Brain microvascular endothelial cell (primary cell): ENCODE measurements at places on chromosomes 5 and 9.

GRCh38 chr5:108193021-108193795, 188.7 kb downstream of the FBXL17 start:
- DNase-seq, result peak; percentile 61

GRCh38 chr5:124754206-124754927, 7.9 kb upstream of the ZNF608 start:
- DNase-seq, result no peak

DNA sequence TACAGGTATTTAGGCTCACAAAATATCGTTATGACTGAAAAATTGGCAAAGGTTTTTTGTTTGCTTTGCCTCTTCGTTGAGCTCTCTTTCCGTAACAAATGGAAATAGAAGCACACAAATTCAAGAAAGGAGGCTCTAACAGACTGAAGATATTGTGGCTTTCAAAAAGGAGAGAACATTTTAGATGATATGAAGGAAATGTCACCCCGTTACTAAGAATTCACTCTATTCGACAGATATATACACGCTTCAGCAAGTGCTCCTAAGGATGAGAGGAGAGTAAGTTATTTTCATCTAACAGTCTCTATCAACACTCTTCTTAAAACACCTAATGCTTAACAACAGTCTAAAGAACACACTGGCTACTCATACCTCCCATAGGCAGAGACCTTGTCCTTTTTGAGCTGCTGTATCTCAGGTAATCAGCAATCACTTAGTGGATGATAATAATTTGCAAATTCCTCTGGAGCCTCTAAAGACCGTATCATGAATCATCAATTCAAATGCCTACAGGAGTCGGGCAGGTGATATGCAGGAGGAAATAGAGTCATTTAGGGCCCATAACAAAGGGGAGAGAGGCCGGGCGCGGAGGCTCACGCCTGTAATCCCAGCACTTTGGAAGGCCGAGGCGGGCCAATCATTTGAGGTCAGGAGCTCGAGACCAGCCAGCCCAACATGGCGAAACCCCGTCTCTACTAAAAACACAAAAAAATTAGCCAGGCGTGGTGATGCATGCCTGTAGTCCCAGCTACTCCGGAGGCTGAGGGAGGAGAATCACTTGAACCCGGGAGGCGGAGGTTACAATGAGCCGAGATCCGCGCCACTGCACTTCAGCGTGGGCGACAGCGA, 1.4 kb upstream of the HSDL2 start:
- DNase-seq, result peak; percentile 27

DNA sequence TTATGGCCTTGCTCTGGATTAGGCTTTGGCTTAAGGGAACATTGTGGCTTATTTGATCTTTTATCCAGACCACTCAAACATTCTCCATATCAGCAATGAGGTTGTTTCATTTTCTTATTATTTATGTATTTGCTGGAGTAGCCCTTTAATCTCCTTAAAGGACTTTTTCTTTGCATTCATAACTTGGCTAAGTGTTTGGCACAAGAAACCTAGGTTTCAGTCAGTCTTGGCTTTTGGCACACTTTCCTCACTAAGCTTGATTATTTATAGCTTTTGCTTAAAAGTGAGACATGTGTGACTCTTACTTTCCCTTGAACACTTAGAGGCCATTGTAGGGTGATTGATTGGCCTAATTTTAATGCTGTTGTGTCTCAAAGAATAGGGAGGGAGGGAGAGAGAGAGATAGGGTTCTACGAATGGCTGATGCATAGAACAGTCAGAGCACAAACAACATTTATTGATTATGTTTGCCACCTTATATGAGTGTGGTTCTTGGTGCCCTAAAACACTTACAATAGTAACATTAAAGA, 2265.3 kb upstream of the C9orf72 start:
- no peak for DNase-seq

GRCh38 chr5:4905674-4906520, 234.2 kb upstream of the ADAMTS16 start:
- DNase-seq, result no peak

DNA sequence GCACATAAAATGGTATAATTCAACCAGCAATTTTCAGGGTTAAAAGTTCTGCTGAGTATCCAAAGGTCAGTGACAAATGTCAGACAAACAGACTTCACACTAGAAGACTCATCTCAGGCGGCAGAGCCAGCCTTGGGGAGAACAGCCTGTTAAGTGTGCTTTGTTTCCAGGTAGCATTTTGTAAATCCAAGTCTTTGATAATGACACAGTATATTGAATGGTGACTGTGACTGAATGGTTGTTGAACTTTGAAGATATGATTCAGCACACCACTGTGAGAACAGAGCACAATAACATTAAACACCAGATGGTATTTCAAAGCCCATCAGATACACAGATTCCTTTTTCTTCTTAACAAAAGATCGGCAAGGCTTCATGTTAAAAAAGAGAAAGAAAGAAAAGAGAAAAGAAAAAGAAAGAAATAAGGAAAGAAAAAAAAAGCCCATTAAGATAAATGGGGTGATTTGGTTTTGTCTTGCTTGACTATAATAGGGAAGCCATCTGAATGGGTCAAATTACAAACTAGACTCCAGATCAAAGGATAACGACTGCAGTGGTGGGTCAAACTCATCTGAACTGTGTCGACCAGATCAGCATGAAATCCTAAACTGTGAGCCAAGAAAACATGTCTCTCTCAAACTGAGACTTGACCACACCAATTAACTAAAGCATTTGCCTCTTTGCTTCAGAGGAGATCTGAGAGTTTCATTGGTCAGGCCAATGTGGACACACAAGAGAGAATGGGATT, 313.0 kb upstream of the ZNF608 start:
- peak; percentile 14 for DNase-seq

- DNase-seq, result no peak
These were observed 40.2 kb upstream of the TAS2R1 start for GRCh38 chr5:9670371-9670770.

DNA sequence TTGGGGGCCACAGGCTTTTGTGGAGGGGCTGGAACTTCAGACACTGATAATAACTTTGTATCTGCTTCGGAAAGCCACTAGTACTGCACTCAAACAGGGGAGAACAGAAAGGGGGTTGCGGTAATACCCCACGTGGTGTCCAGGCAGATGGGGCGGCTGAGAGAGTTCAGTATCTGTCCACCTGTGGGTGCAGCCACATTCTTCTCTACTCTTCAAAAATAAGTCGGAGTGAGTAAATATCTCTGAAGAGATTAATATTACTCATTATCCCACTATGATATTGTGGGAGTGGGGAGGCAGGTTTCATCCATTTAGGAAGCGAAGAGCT, 102.1 kb upstream of the SSBP2 start:
- DNase-seq, result no peak

- no peak for DNase-seq
These were observed 26.2 kb upstream of the PCSK5 start for GRCh38 chr9:75864266-75864665.

GRCh38 chr9:75429531-75430475, 341.5 kb downstream of the OSTF1 start:
- DNase-seq, result no peak

DNA sequence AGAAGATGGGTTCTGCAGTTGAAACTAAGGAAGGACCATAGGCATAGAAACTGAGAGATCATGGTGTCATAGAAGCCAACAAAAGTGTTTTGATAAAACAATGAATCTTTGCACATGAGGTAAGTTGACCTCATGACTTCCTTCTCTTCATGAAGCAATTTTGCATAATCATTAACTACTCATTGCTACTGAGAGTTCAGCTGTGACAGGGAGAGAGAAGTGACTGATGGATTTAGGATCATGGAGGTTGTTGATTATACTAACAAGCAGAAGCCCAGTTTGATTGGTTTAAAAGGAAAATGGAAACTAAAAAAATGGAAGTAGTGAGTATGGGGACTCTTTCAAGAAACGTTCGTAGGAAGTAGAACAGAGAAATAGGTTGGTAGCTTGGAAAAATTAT, 51.2 kb downstream of the PARP8 start:
- no peak for DNase-seq

DNA sequence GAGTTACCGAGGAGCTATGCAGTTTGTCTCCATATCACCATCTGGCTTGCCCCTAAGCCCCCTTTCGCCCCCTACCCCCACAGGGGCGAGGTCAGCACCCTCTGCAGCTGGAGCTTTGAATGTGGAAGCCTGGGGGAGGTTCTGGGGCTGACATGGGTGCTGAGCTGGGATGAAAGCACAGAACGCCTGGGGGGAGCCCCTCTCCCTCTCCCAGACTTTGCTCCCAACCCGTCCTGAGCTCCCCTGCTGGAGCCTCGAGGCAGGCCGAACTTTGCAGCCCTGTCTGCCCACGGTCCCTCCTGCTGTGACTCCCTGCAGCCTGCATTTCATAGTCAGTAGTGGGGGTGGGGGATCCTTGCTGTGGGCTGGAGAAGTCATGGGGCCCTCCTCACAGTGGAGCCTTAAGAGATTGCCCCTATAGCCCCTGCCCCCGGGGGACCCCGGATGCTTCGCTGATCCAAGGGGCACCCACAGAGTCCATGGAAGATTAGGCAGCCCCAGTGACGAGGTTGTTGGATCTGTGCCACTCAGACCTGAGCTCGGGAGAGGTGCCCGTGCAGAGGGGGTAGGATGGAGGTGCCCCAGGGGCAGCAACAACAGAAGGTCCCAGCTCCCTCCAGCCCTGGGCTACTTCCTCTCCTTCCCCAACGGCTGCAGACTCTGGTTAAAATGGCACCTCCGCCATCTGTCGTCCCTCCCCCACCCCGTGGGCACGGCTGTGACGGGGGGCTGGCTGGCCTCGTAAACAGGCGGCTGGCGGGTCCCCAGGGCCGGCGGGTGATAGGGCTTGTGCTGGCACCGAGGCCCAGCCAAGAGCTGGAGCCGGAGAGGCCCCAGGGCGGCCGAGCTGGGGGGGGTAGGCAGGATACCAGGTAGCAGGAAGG, 162.0 kb downstream of the C9orf50 start:
- peak; percentile 24 for DNase-seq

DNA sequence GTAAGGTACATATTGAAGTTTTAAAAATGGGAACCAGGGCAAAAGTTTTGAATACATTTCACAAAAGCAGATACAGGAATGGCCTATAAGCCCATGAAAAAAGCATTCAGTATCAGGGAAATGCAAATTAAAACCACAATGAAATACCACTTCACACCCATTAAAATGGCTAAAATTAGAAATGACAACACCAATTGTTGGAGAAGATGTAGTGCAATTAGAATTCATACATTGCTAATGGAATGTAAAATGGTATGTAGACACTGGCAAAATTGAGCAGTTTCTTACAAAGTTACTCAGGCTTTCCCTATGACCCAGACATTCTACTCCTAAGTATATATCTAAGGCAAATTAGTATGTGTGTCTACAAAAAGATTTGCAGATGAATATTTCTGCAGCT, 34.2 kb downstream of the CDC14B start:
- DNase-seq, result no peak

DNA sequence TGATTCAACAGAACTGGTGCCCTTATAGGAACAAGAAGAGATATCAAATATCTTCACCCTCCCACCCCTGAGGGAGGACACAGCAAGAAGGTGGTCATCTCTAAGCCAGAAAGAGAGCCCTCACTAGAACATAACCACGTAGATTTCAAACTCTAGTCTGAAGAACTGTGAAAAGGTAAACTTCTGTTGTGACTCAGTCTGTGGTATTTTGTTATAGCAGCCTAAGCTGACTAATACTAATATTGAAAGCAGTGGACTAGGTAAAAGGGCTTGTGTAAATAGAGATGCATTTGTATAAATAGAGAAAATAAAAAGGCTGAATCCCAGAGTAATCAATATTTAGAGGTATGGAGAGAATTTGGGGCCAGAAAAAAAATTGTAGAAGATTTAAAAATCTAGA, 157.6 kb upstream of the CCNH start:
- no peak for DNase-seq

DNA sequence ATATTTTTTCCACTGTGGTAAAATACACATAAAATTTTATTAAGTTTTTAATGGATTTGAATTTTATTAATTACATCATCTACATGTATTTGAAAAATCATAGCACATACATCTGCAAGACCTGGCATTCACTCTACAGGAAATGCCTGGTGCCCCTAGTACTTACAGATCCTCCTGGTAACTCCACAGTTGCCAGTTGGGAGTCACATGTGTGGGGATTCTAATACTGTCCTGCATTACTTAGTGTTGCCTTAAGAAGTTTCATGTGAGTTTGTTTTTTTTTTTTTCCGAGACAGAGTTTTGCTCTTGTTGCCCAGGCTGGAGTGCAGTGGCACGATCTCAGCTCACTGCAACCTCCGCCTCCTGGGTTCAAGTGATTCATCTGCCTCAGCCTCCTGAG, 18.1 kb downstream of the KDM3B start:
- no peak for DNase-seq

GRCh38 chr9:109729513-109729912, 50.5 kb upstream of the PALM2AKAP2 start:
- DNase-seq, result no peak

DNA sequence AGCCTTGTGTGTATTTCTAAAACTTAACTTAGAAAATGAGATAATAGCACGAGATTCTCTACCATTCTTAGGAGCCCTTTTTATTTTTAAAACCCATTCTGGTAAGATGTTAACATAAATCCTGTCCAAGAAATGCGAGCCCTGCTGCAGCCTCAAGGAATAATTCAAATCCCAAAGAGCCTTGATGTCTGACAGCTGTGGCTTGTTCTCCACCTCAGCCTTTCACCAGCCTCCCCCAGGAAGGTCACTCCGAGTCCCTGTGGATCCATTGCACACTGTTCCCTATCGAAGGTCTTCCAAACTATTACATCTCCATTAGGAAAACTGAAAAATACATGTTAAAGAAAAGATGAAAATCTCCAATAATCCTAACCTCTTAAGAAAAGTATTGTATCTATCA, 98.5 kb upstream of the S1PR3 start:
- no peak for DNase-seq

DNA sequence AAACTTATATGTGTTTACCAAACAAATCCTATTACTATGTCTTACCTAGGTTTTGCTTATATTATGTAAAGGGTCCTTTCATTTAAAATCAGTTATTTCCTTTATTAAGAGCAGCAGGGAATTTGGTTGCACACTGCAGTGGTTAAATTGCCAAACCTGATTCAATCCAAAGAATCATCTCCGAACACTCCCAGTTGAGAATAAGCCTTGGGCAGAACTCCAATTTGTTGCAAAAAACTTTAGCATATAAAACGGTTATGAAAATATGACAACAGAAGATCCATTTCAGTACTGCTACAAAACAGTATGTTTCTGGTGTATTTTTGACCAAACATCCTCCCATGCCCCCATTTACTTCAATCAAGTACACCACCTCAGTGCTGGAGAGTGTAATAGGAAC, 587.0 kb upstream of the GRAMD2B start:
- no peak for DNase-seq

- DNase-seq, result no peak
These were observed 556.5 kb upstream of the SEMA6A start for GRCh38 chr5:117131048-117131679.
